Brain pericyte (primary cell): ENCODE measurements at places on chromosomes 16 and 17.

- peak; percentile 74 for DNase-seq
Observed at GRCh38 chr17:29376667-29377270, 13.4 kb upstream of the TAOK1 start.

- DNase-seq = peak; percentile 61
Observed at GRCh38 chr17:49951362-49952082, 17.5 kb upstream of the DLX4 start.

DNA sequence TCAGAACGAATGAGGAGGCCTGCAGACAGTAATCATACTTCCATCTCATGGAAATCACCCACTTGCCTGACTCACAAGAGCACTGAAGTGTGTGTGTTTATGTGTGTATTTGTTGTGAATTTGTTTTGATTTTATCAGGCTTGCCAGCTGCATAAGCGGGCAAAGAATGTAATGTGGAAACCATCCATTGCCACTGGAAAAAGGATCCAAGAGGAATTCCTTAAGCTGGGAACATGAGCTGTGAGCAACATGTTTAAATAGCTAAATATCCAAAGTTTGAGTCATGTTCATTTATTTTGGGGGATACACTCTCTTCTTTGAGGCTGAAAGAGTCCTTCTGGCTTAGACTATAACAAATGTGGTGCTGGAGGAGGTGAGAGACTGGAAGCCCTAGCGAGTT, 198.4 kb upstream of the TBX2 start:
- no peak for DNase-seq

GRCh38 chr16:17026600-17027242, 444.0 kb downstream of the XYLT1 start:
- no peak for DNase-seq

GRCh38 chr17:81926451-81927151, 934 bp downstream of the MAFG start:
- peak; percentile 45 for DNase-seq
